ENCODE measurements at places on chromosomes 1 and 21.

DNA sequence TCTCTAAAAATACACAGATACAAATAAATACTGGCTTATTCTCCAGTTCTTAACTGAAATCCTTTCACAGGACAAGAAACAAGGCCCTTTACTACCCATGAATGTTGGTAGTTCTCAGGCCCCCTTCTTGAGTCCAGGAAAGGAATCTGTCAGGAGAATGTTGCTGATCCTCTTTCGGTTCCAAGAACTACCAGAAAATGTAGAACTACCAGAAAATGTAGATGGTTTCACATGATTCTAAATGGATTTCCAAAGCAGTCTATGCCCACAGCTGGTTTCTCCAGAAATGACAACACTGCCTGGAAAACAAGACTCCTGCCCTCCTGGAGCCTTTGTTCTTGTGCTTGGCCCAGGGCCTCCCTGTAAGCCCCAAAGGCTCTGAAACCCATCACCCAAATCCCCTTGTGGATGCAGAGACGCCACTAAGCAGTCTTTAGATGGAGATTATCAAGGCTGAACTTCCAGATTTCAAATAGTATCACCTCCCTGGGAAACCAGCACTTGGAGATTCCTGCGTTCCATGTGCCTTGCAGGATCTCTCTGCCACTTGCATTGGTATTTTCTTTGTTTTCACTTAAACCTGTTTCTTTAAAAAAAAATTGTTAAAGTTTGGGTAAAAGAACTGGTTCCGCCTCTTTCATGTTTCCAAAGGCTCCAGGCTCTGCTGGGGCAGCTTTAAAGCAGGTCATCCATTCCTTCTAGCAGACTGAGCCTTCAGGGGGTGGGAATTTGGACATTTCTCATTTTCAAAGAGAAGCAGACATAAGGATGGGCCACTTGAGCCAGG, 53.4 kb downstream of the MAN1C1 start:
- no peak for DNase-seq

DNA sequence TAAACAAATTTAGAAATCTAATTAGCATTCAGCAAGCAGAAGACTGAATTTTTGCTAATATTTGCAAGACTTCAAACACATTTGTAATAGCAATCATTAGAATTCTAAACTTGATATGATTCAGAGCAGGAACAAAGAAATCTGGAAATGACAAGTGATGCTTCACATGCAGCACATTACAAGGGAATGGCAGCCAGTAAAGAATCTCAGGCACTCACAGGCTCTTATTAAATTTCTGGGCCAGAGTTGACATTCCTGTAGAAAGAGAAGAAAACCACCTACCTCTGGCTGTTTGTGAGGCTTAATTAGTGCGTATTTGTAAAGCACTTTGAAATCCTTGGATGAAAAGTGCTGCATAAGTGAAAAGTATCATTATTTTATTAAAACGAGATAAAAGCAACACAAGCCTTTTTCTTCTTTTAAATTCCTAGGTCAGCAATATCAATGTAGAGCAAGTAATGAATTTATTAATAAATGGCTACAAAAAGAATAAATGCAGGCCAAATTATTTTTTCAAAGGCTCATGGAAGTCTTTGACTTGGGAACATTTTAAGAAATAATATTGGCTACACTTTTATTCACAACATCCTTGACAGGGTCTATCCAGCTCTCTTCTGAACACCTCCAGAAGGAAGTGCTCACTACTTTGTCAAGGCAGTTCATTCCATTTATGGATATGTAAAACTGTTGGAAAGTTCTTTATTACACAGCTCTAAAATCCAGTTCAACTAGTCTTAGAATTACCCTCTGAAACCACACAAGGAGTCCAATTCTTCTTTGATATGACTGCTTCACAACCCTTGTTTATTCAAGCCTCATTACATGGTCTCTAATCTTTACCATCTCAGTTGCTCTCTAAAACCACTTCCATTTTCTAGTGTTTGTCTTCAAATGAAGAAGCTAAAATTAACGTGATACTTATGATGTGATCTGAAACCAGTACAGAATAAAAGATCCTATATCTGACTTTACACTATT, 32.1 kb upstream of the SCYL3 start:
- DNase-seq: no peak

GRCh38 chr1:181801617-181802016, 259.9 kb downstream of the ZNF648 start:
- no peak for DNase-seq

- no peak for DNase-seq
These were observed 3.9 kb downstream of the KDM4A start for GRCh38 chr1:43653893-43654292.

GRCh38 chr1:71792264-71792663, 490.1 kb downstream of the NEGR1 start:
- no peak for DNase-seq

DNA sequence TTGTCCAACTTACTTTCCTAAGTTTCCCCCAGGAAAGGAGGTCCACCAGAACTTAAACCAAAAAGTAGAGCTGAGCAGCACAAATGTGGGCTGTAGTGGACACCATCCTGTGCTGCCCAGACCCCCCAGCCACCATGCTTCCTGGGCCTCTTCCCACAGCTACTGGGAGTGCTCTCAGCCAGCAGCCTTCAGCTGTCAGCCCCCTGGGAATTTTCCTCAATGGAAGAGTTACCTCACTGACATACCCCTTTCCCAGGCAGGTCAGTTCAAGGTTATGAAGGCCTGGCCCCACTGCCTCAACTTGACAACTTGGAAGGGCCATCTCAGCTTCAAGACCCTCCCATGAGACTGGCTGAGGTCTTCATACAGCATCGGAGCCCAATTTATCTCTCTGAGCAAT, 47.7 kb downstream of the CDCP2 start:
- no peak for DNase-seq

DNA sequence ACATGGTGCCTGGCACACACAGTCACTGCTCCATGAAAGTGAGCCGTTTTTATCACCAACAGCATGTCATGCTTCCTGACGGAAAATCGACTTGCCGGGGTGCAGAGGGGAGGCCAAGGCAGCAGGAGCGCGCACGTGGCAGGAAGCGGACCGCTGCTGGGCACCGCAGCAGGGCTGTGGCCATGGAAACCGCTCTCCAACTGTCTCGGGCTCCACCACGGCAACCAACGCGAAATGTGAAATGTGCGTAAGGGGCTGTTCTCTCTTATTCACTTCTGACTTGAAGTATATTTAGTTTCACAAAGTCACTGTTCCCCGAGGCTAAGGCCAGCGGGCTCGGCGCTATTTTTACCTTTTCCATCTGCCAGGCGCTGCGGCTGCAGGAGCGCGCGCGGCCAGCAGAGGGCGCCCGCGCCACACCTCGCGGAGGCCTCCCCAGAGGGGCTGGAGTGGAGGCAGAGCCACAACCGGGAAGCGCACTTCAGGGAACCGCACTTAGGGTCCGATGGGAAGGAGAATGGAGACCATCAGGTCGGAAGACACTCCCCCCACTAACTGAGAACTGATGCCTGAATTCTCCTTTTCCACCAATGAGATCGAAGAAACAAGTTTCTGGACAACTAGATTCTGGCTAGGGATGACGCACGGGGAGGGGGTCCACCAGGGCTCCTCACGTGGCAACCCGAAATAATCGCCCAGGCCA, 19.7 kb downstream of the RCC2 start:
- peak; percentile 75 for DNase-seq

All from dermis blood vessel endothelial cell (primary cell).